ENCODE measurements at places on chromosomes 13 and 19.
A peak's percentile ranks its signal among the peaks of the same experiment; 100 is the strongest.

DNA sequence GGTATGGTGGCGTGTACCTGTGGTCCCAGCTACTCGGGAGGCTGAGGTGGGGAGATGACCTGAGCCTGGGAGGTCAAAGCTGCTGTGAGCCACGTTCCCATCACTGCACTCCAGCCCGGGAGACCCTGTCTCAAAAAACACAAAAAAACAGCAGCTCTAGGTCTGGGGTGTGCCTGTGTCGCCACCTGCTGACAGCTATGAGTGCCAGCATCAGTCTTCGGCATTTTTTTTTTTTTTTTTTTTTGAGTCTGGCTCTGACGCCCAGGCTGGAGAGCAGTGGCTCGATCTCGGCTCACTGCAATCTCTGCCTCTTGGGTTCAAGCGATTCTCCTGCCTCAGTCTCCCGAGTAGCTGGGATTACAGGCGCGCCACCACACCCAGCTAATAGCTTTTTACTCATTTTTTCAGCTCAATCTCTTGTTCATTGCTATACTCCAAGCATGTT lies 10.1 kb downstream of the AP2S1 start:
- DNase-seq = no peak

- no peak for DNase-seq
These were observed 55.1 kb downstream of the RXFP2 start for GRCh38 chr13:31794452-31794851.

- DNase-seq = no peak
These were observed 991.2 kb downstream of the UQCRFS1 start for GRCh38 chr19:28221736-28222135.

DNA sequence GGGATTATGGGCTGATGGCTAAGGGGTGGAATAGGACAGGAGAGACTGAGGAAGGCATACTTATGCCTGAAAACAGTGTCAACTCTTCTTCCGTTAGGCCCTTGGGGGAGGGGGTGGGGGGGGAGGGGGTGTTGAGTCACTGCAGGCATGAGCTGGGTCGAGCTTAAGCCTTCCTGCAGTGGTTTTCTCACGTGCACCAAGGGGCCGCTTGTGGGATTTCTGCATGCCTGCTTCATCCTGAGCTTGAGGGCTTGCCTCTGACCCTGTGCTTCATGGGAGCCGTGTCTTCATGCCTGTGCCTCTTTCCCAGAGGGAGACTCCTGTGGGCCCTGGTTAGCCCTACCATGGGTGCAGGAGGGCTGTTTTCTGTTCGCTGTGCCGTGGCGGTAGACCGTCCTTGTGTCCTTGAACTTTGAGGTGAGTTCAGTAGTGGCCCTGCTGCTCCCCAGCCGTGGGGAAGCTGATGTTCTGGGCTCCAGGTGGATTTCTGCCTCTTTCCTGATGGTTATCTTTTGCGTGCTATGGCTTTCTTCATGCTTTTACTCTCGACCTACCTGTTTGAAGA lies 186.1 kb downstream of the PCCA start:
- DNase-seq = no peak

- no peak for DNase-seq
These were observed 37.1 kb downstream of the ANKRD10 start for GRCh38 chr13:110877737-110878258.

DNA sequence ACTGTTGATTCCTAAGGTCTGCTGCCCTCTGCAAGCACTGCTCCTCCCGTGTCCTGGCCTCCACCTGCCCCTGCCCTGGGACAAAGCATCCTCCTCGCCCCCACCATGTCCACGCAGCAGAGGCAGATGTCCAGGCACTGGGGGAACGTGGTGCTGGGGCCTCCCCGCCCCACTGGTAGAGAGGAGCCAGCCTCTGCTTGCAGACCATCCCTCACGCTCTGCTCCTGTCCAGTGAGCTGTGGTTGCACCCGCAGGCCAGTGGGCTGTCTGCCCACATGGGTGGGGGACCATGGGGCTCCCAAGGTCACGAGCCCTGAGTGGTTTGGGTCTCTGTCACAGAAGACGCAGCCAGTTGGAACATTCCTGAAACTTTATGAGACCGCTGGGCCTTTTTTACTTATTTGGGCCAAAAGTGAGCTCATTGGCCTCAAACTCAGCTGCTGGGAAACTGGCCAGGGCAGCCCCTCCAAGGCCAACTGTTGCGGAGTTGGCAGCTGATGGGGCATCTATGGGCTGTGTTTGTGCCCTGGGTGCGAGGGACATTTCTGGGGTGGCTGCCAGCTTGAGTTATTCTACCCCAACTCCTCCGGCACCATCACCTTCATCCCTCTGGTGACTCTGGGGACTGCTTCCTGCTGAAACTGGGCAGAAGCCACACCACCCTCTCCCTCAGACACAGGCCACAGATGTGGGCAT lies 64.8 kb upstream of the F7 start:
- DNase-seq = no peak

GRCh38 chr13:50873991-50874390 lies 30.5 kb upstream of the DLEU7 start:
- no peak for DNase-seq

DNA sequence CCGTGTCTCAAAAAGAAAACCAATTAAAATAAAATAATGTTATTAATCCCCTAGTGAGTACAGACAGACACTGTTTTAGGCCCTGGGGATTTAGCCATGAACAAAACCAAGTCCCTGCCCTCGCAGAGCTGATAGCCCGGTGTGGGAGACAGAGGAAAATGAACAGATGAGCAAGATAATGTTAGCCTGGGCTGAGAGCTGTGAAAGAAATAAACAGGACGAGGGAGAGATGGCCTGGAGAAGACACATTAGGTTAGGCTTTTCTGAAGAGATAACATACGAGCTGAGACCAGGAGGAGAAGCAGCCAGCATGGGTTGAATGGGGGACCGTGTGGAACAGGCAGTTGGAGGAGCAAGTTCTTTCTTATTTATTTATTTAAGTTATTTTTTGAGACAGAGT lies 9.0 kb downstream of the RELB start:
- DNase-seq = no peak

- no peak for DNase-seq
These were observed 1.1 kb upstream of the SHC2 start for GRCh38 chr19:461721-462551.

DNA sequence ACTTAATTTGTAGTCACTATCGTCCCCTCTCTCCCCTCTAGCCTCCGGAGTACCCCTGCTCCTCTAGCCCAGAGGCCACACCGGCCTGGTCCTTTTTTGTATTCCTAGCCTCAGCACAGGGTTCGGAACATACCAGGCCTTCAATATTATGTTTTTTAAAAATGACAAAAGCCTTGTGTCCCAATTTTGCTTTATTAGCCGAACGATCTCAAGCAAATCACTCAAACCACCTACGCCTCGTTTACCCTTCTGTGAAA lies 463 bp upstream of the POMP start:
- DNase-seq = no peak

GRCh38 chr13:59166174-59166573 lies 997.6 kb downstream of the DIAPH3 start:
- DNase-seq = no peak

DNA sequence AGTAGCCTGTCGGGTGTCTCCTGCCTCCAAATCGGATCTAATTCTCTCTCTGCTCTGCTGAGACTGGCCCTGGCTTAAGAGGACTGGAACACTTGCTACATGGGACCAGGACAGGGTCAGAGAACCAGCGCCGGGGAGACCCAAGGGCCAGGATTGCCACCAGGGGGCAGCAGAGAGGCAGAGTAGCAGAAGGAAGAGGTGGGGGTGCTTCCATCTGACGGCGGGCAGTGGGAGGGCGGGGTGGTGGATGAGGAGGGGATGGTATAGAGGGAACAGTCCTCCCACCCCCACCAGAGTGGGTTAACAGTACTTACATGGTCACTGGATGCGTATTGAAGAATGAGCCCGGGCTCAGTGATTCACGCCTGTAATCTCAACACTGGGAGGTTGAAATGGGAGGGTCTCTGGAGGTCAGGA lies 11.9 kb downstream of the SELENOW start:
- peak; percentile 52 for DNase-seq

DNA sequence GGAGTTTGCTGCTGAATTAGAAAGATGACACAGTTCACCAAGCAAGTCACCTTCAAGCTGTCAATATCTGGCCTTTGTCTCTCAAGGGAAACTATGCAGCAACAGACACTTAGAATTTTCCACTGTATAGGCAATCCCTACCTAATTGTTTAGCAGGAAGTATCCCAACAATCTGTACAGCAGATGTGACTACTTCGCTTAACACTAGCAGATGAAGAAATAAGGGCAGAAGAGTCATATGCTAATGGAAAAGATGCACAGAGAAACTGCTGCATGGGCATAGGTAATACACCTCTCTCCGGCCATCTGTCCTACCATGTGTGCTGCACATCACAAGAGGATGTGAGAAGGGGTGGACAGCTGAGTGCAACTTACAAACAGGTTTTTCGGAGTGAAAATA lies 851.2 kb downstream of the PCDH9 start:
- no peak for DNase-seq

DNA sequence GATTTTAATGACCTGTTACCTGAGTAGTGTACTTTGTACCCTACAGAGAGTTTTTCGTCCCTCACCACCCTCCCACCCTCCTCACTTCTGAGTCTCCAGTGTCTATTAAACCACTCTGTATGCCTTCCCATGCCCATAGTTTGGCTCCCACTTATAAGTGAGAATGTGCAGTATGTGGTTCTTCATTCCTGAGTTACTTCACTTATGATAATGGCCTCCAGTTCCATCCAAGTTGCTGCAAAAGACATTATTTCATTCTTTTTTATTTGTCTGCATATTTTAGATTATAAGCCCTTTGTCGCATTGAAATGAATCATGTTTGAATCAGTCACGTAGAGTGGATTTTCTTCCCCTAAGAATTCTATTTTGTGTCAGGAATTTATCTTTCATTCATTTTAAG lies 12.2 kb upstream of the HTR2A start:
- no peak for DNase-seq

GRCh38 chr19:18290302-18291018 lies 9.0 kb upstream of the JUND start:
- DNase-seq = no peak

DNA sequence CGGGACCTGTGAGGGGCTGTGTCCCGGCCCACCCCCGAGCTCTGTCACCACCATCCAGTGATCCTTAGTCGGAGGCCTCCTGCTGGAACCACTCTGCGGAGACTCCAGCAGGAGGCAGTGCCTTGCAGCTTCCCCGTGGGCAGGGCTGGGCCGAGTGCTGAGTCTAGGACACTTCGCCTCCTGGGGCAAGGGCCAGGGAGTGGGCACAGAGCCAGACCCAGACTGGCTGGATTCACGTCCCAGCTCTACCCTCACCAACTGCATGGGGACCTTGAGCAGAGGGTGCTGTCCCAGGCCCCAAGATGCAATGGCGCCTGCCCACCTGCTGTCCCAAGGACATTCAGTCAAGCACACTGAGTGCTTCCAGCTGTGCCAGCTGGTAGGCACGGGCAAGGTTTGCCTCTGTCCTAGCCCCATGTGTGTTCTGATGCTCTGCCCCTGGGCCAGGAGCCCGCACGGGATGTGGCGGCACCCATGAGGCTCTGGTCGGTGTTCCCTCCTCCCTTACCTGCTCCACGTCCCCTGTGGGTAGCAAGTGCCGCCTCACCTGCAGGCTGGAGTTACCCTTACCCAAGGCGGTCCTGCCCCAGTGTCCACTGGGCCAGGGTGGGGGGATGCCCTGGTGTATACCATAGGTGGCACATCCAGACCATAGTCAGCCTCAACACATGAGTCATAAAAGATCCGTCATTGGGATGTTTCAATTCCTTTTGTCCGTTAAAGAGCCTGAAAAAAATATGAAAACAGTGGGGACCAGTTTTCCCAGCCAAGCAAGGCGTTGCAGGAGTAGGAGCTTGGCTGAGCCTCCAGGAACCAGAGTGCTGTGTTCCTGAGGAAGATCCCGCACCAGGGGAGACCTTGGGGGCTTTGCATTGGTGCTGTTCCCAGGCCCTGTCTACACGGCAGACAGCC lies 7.4 kb downstream of the FZR1 start:
- DNase-seq = no peak

DNA sequence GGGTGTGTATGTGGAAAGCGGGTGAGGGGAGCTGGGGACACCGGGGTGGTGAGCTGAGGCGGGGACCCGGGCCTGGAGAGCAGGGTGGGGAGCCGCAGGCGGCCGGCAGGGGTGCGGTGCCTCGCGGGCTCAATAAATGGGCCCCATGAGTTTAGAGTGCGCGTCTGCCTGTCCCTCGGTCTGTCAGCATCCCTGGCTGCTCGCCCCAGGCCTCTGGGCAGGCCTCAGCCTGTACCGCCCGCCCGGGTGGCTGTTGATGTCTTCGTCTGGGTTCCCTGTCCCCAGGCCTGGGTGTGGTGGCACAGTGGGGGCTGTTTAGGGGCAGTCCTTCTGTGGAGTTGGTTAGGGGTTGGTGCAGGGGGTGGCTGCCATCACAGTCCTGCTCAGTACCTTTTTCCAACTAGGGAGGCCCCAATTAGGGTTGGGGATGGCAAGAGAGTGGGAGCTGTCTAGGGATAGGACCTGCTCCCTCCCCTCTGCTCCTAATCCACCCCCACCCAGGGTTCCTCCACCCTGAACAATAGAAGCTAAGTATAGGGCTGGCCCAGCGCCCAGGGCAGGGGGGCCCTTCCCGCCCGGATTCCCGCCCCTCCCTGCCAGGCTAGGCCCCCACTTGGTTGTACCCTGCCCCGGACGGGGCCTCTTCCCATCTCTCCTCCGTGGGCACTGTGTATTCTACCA lies 12.2 kb downstream of the CIC start:
- no peak for DNase-seq

DNA sequence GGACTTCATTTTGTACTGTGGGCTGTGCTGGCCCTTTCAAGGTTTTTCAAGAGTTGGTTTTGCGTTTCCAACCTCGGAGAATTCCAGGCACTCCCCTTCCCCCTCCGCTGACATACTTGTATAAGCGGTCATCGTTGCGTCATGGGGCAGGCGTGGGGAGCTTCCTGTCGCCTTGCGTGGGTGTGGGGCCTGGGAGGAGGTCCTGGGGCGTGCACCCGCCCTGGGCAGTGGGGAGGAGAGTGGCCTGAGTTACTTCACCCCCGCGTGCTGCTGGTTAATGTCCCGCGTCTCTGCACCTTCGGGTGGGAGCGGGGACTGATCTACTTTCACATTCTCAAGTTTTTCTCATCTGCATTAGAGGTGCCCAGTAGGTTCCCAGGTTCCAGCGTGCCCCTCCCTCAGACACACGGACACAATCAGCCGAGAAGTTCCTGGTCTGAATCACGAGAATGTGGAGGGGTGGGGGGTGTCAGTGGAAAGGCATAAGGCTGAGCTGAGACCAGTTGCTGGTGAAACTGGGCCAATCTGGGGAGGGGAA lies 4.1 kb downstream of the IER2 start:
- DNase-seq = no peak
